Hematopoietic multipotent progenitor cell treated with erythropoietin and hydrocortisone succinate and interleukin-3 and kit ligand, for 6 days (in vitro differentiated cells): ENCODE measurements at places on chromosomes 1 and 21.

GRCh38 chr1:54207287-54207686 lies 7.3 kb downstream of the MRPL37 start:
- no peak for DNase-seq

DNA sequence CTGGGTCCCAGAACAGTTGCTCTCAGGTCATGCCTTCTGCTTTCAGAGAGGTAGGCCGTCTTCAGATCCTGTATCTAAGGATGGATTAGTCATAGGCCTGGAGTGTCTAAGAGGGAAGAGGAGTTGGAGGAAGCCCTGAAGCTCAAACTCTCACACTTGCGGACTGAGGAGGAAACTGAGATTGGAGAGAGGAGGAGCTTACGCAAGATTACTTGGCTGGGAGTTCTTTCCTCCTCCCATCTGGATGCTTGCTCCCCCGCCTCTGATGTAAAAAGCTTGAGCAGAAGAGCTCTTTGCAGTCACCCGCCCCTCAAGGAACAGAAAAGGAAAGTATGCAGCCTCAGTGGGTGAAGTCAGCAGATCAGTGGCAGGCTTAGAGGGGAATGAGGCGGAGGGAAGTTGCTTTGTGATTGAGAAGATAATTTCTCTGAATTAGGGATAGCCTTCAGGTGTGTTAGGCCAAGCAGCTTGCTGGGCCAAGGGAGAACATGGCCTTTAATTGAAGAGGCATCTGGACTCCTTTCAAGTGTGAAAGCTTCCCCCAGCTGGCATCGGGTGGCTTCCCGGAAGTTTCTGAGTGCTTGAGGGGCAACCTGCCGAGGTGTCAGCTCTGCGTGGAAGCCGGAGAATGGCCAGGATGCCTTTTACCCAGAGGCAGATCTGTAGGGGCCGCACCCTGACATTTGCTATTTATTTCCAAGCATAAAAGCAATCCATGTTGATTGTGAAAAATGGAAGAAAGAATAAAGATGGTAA lies 6.6 kb downstream of the ADORA1 start:
- no peak for DNase-seq

DNA sequence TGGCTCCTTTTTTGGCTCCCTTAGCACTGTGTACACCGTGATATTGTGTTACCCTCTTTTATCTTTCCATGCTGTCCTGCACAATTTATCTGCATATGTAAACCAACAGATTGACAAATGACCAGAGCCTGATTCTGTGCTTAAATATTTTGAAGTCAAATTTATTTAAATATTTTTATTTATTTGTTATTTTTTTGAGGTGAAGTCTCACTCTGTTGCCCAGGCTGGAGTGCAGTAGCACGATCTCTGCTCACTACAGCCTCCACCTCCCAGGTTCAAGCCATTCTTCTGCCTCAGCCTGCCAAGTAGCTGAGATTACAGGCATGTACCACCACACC lies 12.8 kb downstream of the PMF1 start:
- DNase-seq: no peak

DNA sequence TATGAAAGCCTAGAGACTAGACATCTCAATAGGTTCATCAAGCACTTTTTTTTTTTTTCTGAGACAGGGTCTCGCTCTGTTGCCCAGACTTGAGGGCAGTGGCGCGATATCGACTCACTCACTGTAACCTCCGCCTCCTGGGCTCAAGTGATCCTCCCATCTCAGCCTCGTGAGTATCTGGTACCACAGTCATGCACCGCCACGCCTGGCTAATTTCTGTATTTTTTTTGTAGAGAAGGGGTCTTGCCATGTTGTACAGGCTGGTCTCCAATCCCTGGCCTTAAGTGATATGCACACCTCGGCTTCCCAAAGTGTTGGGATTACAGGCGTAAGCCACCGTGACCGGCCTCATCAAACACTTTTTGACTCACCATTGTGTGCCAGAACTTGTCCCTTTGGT lies 613 bp upstream of the GPATCH4 start:
- no peak for DNase-seq

GRCh38 chr1:210003501-210003900 lies 65.5 kb downstream of the SYT14 start:
- no peak for DNase-seq

DNA sequence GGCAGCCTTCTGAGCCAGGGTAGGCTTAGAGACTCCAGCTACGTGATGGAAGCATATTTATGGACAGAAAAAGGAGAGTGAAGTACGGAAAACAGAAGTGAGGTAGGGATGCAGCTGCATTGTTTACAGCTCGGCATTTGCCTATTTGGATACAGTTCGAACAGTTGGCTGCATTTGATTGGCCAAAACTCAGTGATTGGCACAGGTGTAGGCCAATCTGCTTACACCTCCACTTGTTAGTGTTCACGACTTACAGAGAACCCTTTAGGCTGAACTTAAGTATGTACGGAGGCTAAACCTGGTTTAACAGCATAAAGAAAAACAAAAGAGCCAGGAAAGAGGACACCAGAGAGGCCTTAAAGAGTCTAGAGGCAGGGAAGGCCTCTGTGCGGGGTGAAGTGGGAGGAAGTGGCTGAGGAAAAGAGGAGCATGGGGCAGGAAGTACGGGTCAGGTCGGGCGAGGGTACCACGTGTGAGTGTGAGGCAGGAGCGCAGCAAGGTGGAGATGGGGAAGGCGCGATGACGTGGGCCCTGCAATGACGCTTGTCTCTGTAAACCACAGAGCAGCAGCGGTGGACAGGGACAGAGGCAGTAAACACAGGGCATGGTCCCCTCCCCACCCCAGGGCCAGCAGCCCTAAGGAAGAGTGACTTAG lies 32.0 kb downstream of the RSPH1 start:
- DNase-seq: peak; percentile 67

- no peak for DNase-seq
These were observed 8.5 kb downstream of the ERG start for GRCh38 chr21:38489729-38490128.

- no peak for DNase-seq
These were observed 95.6 kb upstream of the SNX7 start for GRCh38 chr1:98565951-98566350.
